ENCODE measurements at places on chromosomes 16 and 17.

- no peak for DNase-seq
Measured at GRCh38 chr16:82882226-82882625, 255.5 kb downstream of the CDH13 start.

- no peak for DNase-seq
Measured at GRCh38 chr17:49130891-49131290, 1.7 kb upstream of the B4GALNT2 start.

- no peak for DNase-seq
Measured at GRCh38 chr17:30975042-30975820, 4.4 kb downstream of the RNF135 start.

DNA sequence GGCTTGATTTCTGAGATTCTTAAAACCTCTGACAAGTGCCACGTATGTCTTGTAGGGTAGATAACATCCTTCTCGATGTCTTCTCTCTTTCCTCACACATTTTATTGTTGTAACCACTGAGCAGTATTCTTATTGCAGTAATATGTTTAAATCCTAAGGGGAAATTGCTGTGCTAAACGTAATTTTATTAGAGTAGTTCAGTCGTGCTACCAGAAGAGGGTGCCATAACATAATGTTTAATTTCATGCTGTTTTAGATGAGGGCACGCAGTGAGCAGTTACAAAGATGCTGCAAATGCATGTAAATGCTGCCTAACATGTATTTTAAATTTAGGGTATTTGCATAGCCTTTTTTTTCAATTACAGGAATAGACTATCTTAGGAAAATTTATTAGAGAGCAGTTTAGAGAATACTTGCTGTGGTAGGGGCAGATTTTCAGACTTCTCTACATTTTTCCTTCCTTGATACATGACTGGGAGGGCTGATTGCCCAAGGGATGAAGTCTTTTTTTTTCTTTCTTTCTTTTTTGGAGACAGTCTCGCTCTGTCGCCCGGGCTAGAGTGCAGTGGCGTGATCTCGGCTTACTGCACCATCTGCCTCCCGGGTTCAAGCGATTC lies 51.7 kb downstream of the GAN start:
- no peak for DNase-seq

DNA sequence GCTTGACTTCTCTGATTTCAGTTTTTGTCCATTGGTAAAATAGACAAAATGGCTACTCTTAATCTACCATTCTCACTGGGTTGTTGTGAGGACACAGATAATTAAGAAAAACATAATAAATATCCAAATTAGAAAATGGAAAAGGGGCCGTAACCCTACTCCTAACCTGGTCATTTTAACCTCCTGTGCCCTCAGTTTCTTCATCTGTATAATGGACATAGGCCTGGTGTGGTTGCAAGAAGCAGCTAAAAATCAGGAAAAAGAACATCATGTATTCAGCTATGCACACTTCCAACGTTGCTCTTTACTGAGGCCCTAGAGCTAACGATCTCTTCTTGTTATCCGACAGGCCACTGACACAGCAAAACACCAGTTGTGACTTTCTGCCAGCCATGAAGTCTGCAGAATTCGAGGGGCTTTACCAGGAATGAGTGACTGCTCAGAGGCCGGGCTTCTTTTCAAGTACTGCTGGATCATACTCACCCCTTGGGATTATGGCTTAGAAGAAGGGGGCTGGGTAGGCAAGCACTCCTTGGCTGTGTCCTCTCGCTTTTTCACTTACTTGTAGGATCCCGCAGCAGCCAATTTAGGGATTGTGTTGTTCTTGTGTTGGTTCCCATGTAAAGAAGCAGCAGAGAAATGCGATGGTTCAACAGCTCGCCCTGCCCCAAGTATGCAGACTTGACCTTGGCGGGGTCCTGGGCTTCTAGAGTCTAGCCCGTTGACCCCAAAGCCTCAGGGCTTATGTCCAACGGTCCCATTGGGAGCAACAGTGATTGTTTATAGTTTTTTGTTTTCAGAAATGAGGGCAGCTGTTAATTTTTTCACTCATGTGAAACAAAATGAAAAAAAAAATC lies 20.9 kb downstream of the LDAF1 start:
- no peak for DNase-seq

GRCh38 chr16:69833357-69834282 lies 71.5 kb downstream of the WWP2 start:
- DNase-seq, result no peak

DNA sequence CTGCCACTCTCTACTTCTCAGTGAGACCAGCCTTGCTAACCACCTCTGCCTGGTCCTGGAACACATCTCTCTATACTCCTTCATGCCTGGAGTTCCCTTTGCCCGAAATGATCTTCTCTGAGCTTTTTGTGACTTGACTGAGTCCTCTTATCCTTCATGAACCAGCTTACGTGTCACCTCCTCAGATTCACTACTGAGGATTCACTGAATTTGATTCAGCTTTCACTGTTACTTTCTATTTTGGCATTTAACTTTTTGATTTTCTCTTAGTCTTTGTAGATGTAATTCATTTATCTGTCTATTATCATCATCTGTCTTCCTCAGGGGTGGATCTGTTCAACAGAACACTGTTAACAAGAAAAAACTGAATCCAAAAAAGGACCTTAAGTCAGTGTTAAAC lies 95.6 kb downstream of the RPGRIP1L start:
- no peak for DNase-seq

- no peak for DNase-seq
Measured at GRCh38 chr16:47519037-47519436, 57.9 kb downstream of the PHKB start.

DNA sequence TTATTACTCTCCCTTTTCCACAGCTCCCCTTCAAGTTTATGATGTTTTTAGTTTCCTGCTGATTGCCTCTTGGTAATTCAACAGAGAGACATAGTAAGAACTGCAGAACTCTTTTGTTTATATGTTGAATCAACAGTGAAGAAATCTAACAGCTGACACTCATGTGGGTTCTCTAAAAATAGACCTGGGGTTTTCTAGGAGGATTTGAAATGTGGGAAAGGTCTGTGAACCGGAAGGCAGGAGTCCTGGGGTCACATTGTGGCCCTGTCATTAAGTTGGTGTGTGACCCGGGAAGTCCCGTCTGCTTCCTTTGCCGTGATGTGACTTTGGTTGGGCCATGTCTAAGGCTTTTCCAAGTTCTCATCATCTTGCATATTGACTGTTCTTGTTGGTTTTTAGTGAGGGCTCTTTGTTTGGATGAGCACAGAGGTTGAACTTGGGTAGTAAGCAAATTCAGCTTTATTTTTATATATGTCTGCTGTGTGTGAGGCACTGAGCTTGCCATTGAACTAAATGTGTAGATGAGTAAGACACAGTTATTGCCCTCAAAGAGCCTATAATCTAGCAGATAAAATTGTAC lies 48.5 kb upstream of the HS3ST3A1 start:
- DNase-seq, result no peak

GRCh38 chr16:23852794-23853562 lies 17.2 kb downstream of the PRKCB start:
- no peak for DNase-seq

GRCh38 chr17:36657763-36658490 lies 56.5 kb downstream of the MRM1 start:
- no peak for DNase-seq

DNA sequence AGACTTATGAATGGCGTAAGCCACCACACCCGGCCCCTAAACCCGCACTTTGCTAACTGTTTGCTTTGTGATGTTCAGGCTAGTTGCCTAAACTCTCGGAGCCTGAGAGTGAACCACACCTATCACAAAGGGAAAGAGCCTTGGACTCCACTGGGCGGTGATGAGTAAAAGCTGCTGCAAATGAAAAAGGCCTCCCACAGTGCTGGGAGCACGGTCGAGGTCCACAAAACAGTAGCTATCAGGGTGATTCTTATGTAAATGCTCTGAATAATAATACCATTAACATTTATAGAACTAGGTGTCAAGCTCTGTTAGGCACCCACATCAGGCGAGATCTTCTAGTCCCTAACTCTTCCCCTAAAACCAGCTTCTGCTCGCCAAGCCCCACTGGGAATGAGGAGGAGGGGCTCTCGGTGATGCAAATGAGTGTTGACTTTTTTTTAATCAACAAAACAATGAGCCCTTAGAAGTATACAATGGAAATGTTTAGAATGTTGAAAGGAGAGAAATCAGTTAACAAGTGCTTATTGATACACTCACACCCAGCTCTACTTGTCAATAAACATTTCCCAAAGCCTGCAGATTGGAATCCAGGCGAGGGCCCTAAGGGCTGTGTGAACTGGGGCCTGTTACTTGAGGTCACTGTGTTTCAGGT lies 19.8 kb downstream of the FBRS start:
- no peak for DNase-seq

DNA sequence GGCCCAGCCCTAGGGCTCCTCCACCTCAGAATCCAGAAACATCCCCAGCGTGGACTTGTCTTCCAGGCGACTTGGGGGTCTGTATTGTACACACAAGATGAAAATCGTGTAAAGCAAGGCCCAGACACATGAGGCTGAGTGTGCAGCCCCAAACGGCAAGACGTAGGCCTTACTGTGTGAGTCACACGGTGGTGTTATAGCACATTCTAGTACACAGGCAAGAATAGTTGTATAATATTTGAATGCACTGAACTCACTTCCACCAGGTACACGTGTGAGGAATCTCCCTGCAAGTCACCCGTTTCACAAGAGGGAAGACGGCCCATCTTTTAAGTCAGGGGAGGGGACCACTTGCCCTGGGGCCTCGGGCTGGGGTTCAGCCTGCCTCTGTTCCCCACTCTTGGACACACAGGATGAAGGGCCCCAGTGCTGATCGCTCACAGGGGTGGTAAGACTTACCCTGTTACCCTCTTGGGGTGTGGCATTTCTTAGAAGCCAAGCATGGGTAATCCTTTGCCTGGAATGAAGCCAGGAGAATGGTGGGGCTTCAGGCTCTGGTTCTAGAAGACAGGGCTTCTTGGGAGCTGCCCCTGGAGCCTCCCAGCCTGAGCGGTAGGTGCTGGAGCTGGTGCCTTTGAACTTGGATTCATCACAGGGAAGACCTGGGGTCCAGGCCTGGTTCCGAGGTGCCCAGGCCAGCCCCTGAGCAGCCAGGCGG lies 71.3 kb downstream of the SREBF1 start:
- no peak for DNase-seq

GRCh38 chr16:83676086-83676485 lies 131.7 kb upstream of the HSBP1 start:
- no peak for DNase-seq

- no peak for DNase-seq
Measured at GRCh38 chr16:28937222-28937876, 5.6 kb downstream of the CD19 start.

GRCh38 chr17:17580662-17581470 lies 10.6 kb downstream of the PEMT start:
- no peak for DNase-seq

GRCh38 chr16:57530522-57531252 lies 5.7 kb downstream of the CCDC102A start:
- no peak for DNase-seq

- DNase-seq, result no peak
Measured at GRCh38 chr17:56310782-56311181, 157.5 kb downstream of the ANKFN1 start.

DNA sequence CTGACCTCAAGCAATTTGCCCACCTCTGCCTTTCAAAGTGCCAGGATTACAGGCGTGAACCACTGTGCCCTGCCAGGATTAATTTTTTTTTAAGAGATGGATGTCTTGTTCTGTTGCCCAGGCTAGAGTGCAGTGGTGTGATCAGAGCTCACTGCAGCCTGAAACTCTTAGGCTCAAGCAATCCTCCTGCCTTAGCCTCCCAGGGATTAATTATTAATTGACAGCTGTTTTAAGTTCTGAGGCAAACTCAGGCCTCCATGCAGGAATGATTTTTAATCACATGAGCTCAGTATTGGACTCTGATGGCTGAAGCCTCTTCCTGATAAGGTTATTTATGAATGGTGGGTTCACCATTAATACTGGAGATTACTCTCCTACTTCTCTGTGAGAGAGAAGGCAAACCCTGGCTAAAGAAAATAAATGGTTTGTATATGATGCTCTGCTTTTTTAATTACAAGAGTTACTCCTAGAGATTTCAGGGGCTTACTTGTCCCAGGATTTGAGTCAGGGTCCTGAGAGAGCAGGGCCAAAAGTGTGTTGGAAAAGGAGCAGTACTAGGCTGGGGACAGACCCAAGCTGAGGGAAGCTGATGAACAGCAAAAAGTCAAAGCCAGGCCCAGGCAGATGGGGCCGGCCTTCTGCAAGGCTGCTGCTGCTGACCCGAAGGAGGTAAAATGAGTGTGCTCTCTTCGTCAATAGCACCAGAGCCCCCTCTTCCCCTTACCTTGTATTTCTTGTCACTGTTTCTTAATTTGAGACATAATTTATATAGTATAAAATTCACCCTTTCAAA lies 56.9 kb upstream of the HAS3 start:
- no peak for DNase-seq

DNA sequence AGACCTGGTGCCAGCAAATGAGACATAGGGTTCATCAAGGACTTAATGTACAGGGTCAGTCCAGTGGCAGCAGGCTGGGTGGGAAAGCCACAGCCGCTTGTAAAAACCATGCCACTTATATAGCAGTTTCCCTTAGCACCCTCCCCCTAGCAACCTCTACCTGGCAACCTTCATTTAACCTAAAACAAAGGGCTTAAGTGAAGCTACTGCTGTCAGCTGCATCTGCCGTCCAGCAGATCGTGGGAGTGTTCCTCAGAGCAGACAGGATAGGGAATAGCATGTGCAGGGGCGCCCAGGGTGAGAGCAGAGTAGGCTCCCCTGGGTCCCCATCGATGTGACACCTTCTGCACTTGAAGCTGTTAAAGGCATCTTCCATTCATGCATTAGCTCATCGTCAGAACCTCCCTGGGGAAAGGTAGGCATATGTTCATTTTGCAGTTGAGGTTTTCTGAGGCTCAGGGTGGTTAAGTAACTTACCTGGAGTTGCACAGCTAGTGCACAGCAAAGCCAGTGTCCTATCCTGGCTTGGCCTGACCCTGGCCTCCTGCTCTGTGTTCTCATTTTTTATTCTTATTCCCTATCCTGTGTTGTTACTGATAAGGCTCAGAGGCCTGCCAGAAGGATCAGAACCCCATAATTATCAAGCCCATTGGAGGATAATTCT lies 112.5 kb downstream of the SOCS1 start:
- no peak for DNase-seq

DNA sequence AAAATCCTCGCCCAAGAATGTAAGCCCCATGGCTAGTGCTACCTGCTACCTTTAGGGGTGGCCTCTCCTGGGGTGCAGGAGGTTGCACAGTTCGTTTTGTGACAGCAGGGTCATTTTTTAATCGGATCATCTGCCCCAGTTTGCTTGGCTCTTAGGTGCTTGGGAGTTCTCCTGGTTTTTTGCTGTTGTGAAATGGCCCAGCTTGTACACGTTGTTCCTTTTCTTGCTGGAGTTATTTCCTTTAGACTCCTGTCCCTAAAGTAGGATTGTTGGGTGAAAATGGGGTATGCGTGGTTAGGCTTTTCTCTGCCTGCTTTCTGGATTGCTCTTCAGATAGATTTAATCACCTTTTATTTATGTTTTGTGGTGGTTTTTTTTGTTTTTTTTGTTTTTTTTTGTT lies 25.8 kb downstream of the ABCC1 start:
- no peak for DNase-seq

- no peak for DNase-seq
Measured at GRCh38 chr17:42283241-42284023, 4.9 kb upstream of the STAT5A start.

GRCh38 chr16:78895681-78896080 lies 704.9 kb downstream of the MAF start:
- no peak for DNase-seq

GRCh38 chr16:23071196-23072083 lies 77.8 kb downstream of the USP31 start:
- DNase-seq, result no peak

GRCh38 chr17:32928586-32929535 lies 908 bp downstream of the TMEM98 start:
- DNase-seq, result no peak
